ENCODE measurements at places on chromosomes 12 and 14.

DNA sequence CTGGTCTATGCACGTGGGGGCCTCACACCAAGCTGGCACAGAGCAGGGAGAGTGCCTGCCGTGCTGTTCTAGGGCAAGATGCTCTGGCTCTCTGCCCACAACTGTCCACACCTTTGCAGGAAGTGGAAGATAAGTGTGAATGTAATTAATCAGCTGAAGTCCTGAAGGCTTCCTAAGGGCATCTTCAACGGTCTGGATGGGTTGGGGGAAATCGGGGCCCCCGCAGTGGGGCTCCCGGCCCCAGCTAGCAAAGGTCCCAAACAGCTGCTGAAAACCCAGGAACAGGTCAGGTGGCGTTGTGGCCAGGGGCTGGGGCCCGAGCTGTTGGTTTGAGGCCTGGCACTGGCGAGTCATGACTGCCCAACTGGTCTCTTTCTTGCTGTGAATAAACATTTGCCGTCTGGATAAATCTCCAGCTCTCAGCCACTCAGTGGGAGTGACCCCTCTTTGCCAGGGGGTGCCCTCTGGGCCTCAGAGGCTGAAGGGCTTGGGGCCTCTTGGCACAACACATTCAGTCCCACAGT is 6.7 kb upstream of the SLC25A29 start:
- no peak for DNase-seq

GRCh38 chr12:89858718-89859117 is 150.1 kb upstream of the ATP2B1 start:
- DNase-seq: no peak

GRCh38 chr12:55682087-55682796 is 25.5 kb downstream of the ITGA7 start:
- DNase-seq: no peak

DNA sequence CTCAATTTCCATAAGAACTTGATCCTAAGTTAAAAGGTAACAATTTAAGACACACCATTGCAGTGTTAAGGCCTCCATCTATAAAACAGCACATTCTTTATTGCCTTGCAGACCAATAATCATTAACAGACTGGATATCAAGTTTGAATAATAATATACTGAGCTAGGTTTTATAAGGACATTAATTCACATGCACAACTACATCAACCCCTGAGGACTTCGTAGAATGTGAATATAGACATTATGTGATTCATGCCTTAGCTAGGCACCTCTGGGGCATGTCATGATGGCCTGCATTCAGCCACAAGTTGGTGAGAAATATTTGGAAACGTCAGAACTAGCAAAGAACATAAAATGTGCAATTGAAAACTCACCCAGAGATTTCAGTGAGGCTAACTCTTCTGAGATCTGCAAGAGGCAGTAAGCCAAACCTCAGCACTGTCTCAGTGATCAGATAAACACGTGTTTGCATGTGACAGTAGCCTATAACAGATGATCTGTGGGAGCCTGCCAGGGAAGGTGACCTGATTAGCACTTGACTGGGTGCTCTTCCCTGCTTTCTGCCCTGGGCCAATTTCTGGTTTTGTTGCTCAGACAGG is 492.2 kb downstream of the FLRT2 start:
- no peak for DNase-seq

GRCh38 chr12:46627686-46628085 is 198.1 kb downstream of the SLC38A4 start:
- no peak for DNase-seq

- no peak for DNase-seq
Measured at GRCh38 chr14:74083161-74083560, 1.1 kb downstream of the ALDH6A1 start.

DNA sequence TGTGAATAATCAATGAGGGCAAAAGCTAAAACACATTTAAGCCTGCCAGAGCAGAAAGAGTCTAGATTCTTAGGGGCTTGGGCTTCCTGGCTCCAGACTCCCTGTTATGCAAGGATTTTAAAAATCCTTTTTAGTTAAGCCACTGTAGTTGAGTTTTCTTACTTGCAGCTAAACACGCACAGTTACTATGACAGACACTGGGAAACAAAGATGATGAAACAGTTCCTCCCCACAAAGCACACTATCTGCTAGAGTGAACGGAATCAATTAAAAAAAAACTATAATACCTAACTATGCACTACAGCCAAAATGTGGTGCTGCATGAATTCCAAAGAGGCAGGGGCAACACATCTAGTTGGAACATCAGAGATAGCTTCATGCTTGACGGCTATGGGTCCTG is 28.2 kb downstream of the RPS6KA5 start:
- DNase-seq: peak; percentile 39

DNA sequence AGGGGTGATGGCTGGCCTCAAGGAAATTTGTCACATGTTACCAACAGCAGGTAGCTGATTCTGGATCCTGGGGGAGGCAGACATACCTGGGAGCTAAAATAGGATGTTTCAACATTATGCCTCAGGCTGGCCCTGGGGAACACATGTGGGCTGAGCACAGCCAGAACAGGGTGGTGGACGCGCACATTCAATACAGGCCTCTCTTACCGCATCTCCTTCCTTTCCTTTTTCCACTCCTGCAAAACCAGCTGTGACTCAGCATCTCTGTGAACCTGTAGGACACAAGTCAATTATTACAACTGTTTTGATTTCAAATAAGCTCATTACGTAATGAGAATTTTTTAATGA is 61.0 kb downstream of the NT5DC3 start:
- DNase-seq: no peak

DNA sequence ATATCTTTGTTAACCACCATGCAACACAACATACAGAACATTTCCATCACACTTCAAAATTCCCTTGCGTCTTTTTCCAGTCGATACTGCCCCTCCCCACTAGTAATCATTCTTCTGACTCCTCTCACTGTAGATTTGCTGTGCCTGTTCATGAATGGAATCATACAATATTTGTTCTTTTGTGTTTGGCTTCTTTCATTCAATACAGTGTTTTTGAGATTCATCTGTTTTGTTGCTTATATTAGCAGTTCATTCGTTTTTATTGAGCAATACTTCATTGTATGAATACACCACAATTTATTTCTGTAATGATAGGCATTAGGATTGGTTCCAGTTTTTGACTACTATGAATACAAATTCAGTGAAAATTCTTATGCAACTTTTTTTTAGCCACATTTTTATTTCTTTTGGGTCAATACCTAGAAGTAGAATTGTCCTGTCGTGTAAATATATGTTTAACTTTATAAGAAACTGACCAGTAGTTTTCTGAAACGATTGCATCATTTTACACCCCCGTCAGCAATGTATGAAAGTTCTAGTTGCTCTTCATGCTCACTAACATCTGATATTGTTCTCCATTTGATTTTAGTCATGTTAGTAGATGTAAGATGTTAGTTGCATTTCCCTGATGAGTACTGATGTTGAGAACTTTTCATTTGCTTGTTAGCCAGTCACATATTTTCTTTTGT is 127.5 kb downstream of the TGFB3 start:
- no peak for DNase-seq

DNA sequence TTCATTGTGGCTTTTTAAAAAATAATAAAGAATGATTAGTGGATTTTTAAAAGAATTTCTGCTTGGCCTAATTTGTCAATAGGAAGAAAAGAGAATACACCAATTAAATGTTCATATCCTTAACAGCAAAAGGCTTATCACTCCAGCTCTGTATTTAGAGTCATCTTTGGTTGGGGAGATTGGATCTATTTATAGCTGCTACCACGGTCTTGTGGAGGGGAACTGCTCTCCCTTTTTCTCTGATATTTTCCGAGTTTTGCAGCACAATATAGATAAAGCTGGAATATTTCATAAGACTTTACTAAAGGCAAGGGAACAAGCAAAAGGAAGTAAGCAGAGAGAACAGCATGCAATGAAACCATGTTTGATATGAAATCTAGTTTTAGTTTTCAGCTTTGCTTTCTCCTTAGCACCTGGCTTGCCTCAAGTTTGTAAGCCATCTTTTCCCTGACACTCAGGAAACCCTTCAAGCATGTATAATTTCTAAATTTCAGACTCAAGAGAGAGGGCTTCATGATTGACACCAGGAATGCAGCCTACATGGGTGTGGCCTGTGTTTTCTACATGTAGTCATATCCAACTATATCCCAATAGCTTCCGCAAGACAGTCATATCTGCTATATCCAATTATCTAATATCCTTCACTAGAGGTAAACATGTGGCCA is 35.2 kb downstream of the BRMS1L start:
- DNase-seq: no peak

GRCh38 chr14:100134586-100134985 is 24.9 kb downstream of the DEGS2 start:
- DNase-seq: no peak

DNA sequence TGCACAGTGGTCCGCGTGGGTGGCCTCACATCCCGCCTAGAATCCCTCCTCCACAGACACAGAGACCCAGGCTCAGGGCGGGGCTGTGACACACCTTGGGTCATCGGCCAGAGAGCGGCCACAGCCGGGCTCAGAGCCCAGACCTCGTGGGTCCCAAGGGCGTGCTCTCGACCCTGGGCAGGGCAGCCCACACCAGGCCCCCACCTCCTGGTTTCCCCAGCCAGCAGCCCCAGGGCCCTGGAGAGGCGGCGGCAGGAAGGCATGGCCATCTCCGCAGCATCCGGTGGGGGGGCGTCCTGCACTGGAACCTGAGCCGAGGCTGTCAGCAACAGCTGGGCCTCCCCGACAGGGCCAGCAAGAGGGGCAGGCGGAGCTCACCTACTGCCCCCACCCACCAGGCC is 15.2 kb downstream of the JAG2 start:
- peak; percentile 64 for DNase-seq

GRCh38 chr14:81123811-81124210 is 96.9 kb downstream of the GTF2A1 start:
- no peak for DNase-seq
